ENCODE measurements at places on chromosomes 3 and 15. TPM values are rescaled to one million over a fixed set of nuclear protein-coding genes. Genes with fewer than 3 reads are reported as not detected.

- DNase-seq: no peak
These were observed 72.9 kb downstream of the ATP8B4 start for GRCh38 chr15:50046159-50046558.

The APBA2 gene
- 0.62 TPM for total RNA-seq

The CPN2 gene
- 27.7 TPM for total RNA-seq

DNA sequence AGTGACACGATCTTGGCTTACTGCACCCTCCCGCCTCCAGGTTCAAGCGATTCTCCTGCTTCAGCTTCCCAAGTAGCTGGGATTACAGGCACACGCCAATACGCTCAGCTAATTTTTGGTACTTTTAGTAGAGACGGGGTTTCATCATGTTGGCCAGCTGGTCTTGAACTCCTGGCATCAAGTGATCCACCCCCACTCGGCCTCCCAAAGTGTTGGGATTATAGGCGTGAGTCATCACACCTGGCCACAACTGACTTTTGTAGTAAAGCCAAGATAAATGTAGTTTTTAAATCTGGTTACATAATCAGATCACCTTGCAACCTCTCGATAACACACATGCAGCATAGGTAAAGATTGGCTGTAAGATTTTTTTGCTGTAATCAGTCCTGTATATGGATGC, 657.5 kb upstream of the DPPA4 start:
- no peak for DNase-seq

DNA sequence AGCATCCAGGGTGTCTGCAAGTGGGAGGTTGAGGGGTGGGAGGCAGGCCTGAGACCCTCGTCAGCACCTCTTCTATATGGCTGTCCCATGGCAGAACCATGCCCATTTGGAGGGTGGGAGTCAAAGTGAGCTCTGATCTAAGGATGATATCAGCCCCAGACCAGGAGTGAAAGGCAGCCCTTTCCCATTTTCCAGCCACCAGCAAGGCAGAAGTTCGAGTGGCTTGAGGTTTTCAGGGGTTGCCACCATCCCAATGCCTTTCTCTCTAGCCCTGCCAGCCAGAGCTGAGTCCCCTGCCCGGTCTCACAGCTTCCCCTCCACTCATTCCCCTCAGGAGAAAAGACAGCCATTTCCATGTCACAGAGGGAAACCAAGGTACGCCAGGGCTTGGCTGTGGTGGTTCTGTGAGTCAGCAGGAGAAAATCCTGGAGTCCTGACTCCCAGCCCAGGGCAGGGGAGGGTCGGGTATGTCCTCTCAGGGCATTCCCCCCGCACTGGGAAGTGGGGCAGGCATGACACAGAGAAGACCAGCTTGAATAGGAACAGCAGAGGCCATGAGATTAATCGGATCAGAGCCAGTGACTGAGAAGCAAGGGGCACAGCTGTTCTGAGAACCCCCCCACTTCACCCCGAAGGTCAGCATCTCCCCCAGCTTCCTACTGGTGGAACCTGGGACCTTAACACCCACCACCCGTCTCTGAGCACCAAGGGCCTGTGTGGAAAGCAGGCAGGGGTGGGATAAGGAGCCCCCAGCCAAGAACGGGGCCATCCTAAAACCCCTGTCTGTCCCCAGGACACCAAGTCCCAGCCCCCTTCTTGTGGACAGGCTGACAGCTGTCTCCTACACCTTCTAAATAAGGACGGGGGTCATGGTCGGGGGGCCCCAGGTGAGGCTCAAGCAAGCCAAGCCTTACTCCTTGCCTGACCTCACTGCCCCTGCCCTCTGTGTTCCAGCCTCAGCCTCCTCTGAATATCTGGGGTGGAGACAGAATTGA, 965 bp upstream of the SLC38A3 start:
- no peak for DNase-seq

DNA sequence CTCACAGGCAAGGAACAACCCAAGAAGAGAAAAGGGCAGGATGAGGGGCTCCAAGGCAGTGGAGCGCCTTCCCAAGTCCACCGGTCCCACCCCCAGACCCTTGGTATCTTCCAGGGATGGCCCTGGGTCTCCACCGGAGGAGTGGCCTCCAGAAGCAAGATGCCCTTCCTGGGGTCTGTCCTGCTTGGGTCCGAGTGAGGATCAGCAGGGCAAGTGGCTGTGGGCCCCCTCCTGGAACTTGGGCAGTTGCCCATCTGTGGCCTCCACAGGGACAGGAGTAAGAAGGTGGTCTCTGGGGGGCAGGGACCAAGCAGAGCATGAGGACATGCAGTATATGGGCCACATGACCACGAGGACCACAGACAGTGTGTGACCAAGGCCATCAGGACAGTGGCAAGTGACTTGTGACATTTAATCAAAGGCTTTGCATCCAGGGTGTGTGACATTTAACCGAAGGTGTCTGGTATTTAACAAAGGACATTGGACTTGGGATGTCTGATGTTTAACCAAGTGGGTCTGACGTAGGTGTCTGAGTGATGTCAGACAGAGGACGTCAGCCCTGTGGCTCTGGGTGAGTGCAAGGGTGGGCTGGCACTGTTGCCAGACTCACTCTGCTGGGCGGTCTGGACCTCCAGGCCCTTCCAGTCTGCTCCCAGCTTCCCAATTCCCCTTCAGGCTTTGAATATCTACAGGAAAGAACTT, 34.7 kb downstream of the SCN5A start:
- DNase-seq: no peak

The TLE3 gene
- 11.9 TPM for total RNA-seq

GRCh38 chr3:147161833-147162232, 244.5 kb downstream of the ZIC4 start:
- no peak for DNase-seq

GRCh38 chr3:19652336-19652735, 281.7 kb downstream of the EFHB start:
- DNase-seq: no peak

The LRRN1 gene
- total RNA-seq: not detected

DNA sequence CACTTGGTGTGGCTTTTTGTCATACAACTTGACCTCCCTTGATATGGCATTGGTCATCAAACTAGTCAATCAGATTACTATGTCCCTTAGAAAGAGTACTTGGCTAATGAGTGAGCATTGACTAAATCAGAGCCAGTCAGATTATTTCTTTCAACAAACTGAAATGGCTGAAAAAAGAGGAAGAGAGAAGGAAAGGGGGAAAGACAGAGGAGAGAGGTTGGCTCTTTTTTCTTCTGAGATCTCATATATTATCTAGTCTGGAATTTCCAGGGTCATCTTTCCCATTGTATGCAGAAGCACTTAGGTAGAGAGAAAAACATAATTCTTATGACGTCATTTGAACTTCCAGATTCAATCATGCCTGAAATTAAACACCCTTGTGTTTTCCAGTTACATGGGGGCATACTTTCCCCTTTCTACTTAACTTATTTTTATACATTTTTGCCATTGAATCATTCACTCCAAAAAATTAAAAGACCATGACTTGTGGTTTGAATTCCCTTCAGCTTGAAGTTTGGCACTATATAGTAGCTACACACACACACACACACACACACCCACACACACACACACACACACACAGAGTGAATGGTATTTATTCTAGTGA, 387.8 kb downstream of the LSAMP start:
- DNase-seq: no peak

DNA sequence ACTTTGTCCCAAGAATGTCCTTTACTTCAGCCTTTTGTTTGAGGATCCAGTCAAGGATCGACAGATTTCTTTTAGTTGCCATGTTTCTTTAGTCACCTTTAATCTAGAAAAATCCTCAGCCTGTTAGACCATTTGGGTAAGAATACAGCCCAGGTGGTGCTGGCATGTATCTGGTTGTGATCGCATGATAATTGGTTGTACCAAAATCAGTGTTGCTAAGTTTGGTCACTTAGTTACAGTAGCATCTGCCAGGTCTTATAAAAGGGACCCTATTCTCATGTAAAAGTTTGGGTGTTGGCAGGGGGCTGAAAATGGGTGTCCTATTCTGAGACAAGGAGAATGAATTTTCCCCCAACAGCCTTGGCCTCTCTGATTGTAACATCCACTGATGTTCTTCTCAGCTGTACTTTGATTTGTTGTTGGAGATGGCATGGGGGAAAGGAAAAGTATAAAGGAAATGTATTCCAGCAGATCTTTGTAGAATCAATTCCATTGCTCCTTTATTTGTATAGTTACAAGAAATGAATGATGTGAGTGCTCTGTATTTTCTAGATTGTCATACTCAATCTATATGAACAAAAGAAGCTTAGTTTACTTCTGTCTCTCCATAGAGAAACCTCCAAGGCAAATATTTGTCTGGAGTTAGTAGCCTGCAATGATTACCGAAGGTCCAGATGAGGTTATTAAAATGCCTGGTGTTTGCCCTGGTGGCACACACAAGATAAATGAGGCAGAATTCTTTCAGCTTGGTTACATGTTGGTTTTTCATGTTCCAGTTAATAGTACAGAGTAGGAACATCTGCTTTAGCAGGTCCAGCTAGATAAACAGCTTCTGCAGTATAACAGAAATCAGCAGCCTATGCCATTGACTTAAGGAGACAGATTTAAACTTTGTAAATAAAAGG, 65.7 kb downstream of the CMTM8 start:
- DNase-seq: peak; percentile 88

GRCh38 chr15:49082960-49083359, 36.7 kb upstream of the SECISBP2L start:
- no peak for DNase-seq

- DNase-seq: no peak
These were observed 322.9 kb downstream of the ERC2 start for GRCh38 chr3:56145410-56145809.

The A4GNT gene
- not detected for total RNA-seq

DNA sequence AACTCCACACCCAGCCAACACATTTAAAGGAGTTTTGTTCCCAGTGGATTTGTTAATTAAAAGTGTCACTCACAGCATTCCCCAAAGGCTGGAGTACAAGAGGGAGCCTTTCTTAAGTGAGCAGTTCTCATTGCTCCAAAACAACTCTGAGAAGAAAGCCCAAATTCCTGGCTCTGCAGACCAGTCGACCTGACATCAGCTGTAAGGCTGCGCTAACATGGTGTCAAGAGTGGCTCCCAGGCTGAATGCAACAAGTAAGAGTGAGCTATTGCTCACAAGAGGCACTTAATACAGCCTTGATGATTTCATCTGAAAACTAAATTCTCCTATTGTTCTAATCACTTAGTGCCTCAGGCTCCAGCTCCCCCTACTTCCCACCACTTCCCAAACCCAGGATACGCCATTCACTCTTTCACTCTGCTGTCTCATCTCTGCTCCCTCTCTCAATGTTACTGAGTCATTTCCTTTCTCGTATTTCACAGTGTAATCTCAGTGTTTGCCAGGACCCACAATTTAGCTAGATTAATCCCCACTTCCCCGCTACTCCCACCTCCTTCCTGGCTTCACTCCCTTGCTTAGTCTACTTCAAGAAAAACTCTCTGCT, 81.8 kb downstream of the WWTR1 start:
- DNase-seq: peak; percentile 51

GRCh38 chr15:63915209-63915872, 81.6 kb upstream of the HERC1 start:
- DNase-seq: no peak

The ITIH4 gene
- total RNA-seq: 5.3 TPM

DNA sequence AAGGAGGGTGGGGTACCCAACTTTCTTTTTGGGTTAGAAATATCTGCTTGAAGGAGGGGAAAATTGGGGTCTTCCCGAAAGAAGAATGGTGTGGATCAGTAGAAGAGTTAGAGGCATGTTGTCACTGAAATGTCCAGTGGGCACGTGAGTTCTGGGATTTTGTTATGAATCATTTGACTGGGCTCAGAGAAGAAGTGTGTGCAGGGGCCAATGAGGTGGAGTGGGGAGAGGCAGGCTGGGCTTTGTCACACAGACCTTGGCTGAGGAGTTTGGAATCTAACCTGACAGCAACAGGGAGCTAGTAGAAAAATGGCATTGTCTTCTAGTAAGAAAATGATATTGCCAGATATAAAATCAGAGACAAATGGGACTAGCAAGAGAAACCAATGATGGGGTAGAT, 436.8 kb downstream of the MFSD1 start:
- no peak for DNase-seq

Data from HepG2 (cell line).